ENCODE measurements at places on chromosomes 4 and X.

GRCh38 chrX:74325130-74326059, 21.4 kb downstream of the ZCCHC13 start:
- H3K27me3 ChIP-seq = no peaks in the 10 kb centered on the region
- DNase-seq = no peak
- no peaks in the 10 kb centered on the region for H3K36me3 ChIP-seq
- H3K27ac ChIP-seq = no peak overlapping the region
- no peaks in the 10 kb centered on the region for H3K4me1 ChIP-seq

DNA sequence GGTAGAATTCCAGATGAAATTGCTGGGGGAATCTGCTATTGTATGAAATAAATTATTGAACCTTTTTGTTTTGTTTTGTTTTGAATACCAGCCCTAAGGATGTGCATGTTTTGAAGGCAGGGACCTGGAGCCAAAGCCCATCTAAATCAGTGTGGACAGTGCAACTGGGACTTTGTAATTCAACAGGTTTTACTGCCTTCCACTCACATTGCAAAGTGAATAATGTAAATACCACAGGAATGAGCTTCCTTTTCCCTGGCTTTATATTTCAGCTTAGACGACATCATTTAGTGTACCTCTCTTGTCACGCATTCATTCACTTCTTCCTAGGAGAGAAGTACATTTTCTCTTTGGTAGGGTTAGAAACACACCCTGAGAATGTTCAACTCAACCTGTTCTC, 795.0 kb downstream of the CENPC start:
- no peak overlapping the region for H3K27ac ChIP-seq
- no peak for DNase-seq
- no peaks in the 10 kb centered on the region for H3K4me1 ChIP-seq
- no peaks in the 10 kb centered on the region for H3K36me3 ChIP-seq
- no peak overlapping the region for H3K4me3 ChIP-seq

- no peak overlapping the region for H3K4me3 ChIP-seq
- H3K27me3 ChIP-seq = no peaks in the 10 kb centered on the region
- H3K27ac ChIP-seq = no peak overlapping the region
- DNase-seq = no peak
Observed at GRCh38 chr4:110823251-110823650, 200.4 kb upstream of the PITX2 start.

DNA sequence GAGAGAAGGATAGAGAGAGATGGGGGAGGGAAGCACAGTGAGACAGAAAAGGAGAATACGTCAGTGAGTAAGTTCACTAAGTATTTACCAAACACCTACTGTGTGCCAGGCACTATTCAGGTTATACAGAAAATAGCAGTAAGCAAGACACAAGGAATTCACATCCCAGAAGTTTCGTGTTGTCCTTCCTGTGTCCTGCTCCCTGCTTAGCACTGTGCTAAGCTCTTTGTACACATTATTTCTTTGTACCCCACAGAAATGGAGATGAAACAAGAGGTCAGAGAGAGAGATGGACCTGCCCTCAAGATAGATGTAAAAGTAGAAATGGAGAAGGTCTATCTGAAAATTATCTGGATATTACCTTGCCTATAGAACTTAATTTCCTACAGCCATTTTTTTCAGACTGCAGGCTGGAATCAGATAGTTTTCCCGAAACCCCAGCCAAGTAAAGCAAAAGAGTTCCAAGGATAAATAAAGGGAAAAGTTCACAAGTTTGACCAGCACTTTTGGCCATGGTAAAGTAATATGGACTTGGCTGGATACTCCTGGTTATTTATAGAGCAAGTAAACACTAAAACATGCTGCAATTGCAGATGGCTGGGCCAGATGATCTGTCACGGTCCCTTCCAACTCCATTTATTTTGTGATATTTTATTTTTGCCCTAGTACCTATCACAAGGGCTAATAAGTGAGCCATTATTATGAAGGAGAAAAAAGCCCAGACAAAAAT, 353.7 kb upstream of the SLC7A11 start:
- no peaks in the 10 kb centered on the region for H3K4me1 ChIP-seq
- H3K27me3 ChIP-seq = no peaks in the 10 kb centered on the region
- H3K27ac ChIP-seq = no peak overlapping the region

- no peaks in the 10 kb centered on the region for H3K4me1 ChIP-seq
- peaks cover 5% of the 10 kb centered on the region for H3K27me3 ChIP-seq
- H3K4me3 ChIP-seq = no peak overlapping the region
Observed at GRCh38 chrX:17993062-17993461, 132.0 kb upstream of the RAI2 start.

GRCh38 chrX:11619441-11619840, 46.3 kb downstream of the ARHGAP6 start:
- H3K27me3 ChIP-seq = no peaks in the 10 kb centered on the region
- no peak for DNase-seq
- H3K27ac ChIP-seq = no peak overlapping the region
- H3K4me1 ChIP-seq = no peaks in the 10 kb centered on the region

- no peak overlapping the region for H3K27ac ChIP-seq
- no peaks in the 10 kb centered on the region for H3K4me1 ChIP-seq
- no peaks in the 10 kb centered on the region for H3K27me3 ChIP-seq
- no peak for DNase-seq
Observed at GRCh38 chr4:180314972-180315371, 1928.2 kb upstream of the TENM3 start.

DNA sequence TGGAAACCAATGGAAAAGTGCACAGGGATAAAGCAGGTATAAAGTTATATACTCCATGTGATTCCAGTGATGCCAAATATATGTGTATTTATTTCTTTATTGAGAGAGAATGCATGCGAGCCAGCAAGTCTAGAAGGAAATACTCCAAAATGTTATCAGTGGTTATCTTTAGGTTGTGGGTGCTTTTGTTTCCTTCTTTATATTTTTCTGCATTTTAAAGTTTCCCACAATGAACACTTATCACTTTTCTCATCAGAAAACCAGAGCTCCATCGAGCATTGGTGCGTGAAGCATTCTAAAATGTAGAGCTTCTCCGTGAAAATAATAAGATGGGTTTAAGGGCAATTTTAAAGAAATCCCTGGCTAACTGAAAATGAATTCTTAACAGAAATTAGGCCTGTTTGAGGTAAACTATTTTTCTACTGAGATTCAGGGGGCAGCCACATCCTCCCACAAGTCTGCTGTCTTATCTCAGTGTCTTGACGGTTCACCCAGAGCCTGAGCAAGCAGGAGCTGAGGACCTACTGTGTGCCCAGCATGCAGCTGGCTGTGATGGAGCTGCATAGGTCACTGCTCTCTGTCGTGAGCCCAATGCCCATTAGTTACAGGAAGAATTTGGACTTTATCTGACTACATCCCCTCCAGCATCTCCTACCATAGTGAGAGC, 18.7 kb upstream of the CD40LG start:
- H3K27me3 ChIP-seq = no peaks in the 10 kb centered on the region
- H3K36me3 ChIP-seq = peaks cover 5% of the 10 kb centered on the region
- DNase-seq = no peak

- H3K36me3 ChIP-seq = no peaks in the 10 kb centered on the region
- DNase-seq = no peak
- H3K27ac ChIP-seq = no peak overlapping the region
- H3K4me1 ChIP-seq = no peaks in the 10 kb centered on the region
- peaks cover 5% of the 10 kb centered on the region for H3K27me3 ChIP-seq
- H3K4me3 ChIP-seq = no peak overlapping the region
Observed at GRCh38 chr4:87884976-87885549, 52.3 kb downstream of the MEPE start.

- no peak for DNase-seq
- H3K27me3 ChIP-seq = no peaks in the 10 kb centered on the region
- no peaks in the 10 kb centered on the region for H3K36me3 ChIP-seq
- no peaks in the 10 kb centered on the region for H3K4me1 ChIP-seq
Observed at GRCh38 chrX:93695981-93696380, 22.0 kb downstream of the FAM133A start.

DNA sequence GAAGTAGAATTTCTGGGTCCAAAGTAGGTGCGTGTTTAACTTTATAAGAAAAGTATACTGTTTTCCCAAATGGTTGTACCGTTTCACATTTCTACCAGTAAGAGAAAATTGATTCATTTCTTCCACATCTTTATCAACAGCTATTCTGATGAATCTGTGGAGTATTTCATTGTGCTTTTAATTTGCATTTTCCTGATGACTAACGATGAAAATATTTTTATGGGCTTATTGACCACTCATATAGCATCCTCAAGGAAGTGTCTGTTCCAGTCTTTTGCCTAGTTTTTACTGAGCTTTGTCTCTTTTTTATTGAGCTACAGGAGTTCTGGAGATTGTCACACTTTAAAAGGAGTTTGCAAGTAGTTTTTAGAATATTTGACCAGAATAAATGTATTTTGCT, 92.6 kb downstream of the ASB9 start:
- H3K27ac ChIP-seq = no peak overlapping the region
- H3K4me1 ChIP-seq = no peaks in the 10 kb centered on the region
- DNase-seq = no peak
- H3K4me3 ChIP-seq = no peak overlapping the region
- no peaks in the 10 kb centered on the region for H3K36me3 ChIP-seq

DNA sequence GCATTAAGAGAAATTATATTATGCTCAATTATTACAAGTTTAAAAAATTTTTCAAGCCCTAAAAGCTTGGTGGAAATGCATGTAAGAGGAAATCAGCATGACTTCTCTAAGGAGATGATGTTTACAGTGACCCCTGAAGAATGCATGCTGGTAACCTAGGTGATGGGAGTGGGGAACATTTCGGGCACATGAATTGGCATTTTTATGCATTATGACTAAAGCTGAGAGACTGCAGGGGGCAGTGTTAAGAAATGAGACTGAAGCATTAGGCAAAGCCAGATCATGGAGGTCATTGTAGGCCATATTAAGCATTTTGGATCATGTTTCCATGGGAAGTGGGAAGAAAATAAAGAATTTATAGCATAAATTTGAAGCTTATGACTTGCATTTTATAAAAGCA, 421.3 kb downstream of the FAT4 start:
- no peak overlapping the region for H3K4me3 ChIP-seq
- no peak overlapping the region for H3K27ac ChIP-seq
- no peaks in the 10 kb centered on the region for H3K27me3 ChIP-seq
- H3K36me3 ChIP-seq = no peaks in the 10 kb centered on the region
- DNase-seq = no peak

- H3K27me3 ChIP-seq = no peaks in the 10 kb centered on the region
- H3K36me3 ChIP-seq = peaks cover 2% of the 10 kb centered on the region
- no peak overlapping the region for H3K4me3 ChIP-seq
Observed at GRCh38 chr4:128907981-128908380, 98.5 kb downstream of the JADE1 start.

GRCh38 chr4:146495269-146495668, 26.5 kb downstream of the SLC10A7 start:
- H3K4me3 ChIP-seq = no peak overlapping the region
- no peak overlapping the region for H3K27ac ChIP-seq
- no peak for DNase-seq
- no peaks in the 10 kb centered on the region for H3K27me3 ChIP-seq
- H3K4me1 ChIP-seq = peaks cover 17% of the 10 kb centered on the region

DNA sequence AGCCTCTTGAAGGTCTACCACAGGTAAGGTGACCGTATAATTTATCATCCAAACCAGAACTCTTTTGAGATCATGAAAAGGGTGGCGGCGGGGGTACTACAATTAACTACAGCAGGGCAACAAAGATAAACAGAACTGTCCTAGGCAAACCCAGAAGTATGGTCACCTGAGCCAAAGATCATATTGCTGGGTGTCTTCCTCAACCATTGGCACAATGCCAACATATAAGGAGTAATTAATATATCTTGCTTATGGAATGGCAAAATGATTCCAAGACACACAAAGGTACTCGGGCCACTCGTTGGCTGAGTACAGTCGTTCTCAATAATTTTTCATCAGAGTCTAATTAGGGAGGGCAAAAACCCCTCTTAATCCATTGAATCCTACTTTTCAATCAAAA, 273.3 kb downstream of the QDPR start:
- H3K36me3 ChIP-seq = no peaks in the 10 kb centered on the region
- H3K27me3 ChIP-seq = peaks cover 1% of the 10 kb centered on the region
- no peak for DNase-seq
- no peak overlapping the region for H3K4me3 ChIP-seq
- no peaks in the 10 kb centered on the region for H3K4me1 ChIP-seq

DNA sequence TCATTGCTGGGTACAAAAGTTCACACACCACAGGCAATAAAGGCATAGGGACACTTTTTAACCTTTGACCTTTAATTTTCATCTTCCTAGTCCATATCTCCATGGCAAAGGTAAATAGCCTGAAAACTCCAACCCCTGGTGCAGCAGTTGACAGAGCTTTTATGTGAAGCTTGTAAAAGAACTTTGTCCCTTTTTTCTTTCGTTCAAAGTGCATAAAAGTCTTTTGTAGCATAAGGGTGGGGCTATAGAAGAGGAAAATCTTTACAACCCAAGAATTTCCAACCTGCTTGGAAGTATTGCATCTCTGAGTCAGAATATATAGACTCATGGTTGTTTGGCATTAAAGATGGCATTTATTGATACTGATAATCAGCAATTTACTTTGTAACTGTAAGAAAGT, 20.4 kb downstream of the POF1B start:
- H3K36me3 ChIP-seq = no peaks in the 10 kb centered on the region
- H3K27ac ChIP-seq = no peak overlapping the region
- no peak overlapping the region for H3K4me3 ChIP-seq
- H3K27me3 ChIP-seq = no peaks in the 10 kb centered on the region
- no peaks in the 10 kb centered on the region for H3K4me1 ChIP-seq

- H3K4me3 ChIP-seq = no peak overlapping the region
- no peak overlapping the region for H3K27ac ChIP-seq
Observed at GRCh38 chr4:145530662-145531061, 49.0 kb downstream of the SMAD1 start.

GRCh38 chrX:24005028-24005427, 22.0 kb downstream of the KLHL15 start:
- no peak overlapping the region for H3K4me3 ChIP-seq
- H3K4me1 ChIP-seq = peaks cover 19% of the 10 kb centered on the region
- no peaks in the 10 kb centered on the region for H3K27me3 ChIP-seq
- DNase-seq = no peak
- H3K36me3 ChIP-seq = peaks cover 15% of the 10 kb centered on the region

GRCh38 chrX:22666441-22666840, 333.3 kb upstream of the DDX53 start:
- H3K36me3 ChIP-seq = no peaks in the 10 kb centered on the region
- DNase-seq = no peak
- no peak overlapping the region for H3K4me3 ChIP-seq
- no peaks in the 10 kb centered on the region for H3K4me1 ChIP-seq
- no peaks in the 10 kb centered on the region for H3K27me3 ChIP-seq

DNA sequence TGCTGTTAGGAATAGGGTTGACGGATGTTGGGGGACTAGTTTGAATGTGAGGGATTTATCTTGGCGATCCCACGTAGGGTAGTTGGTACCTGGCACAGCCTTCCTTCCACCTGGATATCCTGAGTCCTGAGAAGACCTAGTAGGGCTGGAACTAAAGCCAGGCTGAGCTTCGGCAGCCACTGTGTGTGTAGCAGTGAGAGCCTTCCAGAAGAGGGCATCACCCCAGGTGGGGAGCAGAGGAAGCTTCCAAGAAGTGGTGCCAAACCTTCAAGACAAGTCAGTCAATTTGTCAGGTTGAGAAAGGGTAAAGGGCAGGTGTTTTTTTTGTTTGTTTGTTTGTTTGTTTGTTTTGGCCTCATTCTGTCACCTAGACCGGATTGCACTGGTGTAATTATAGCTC, 1.2 kb upstream of the FGFBP2 start:
- peaks cover 29% of the 10 kb centered on the region for H3K4me1 ChIP-seq
- no peak for DNase-seq
- H3K27ac ChIP-seq = peak overlapping the region; percentile 8
- no peaks in the 10 kb centered on the region for H3K36me3 ChIP-seq

Measured in activated T-helper 1 cell treated with anti-CD3 and anti-CD28 coated beads, Interleukin-12 subunit alpha, Interleukin-12 subunit beta, Interleukin-2, Interleukin-4 antibody, amounts not matched to agents 30 ng/mL and 10 ng/mL and 1 ng/mL, durations not matched to agents 14 hours and 24 hours and 36 hours (primary cell).